ENCODE measurements at places on chromosomes 13 and 19.

GRCh38 chr13:108963846-108964600 lies 334.6 kb downstream of the MYO16 start:
- DNase-seq: no peak

GRCh38 chr19:33273881-33274662 lies 28.3 kb downstream of the CEBPA start:
- no peak for DNase-seq

GRCh38 chr19:52638601-52639000 lies 446 bp upstream of the ZNF83 start:
- DNase-seq: no peak

- DNase-seq: no peak
These were observed 9.5 kb upstream of the SUPT20H start for GRCh38 chr13:37068962-37069361.

GRCh38 chr19:51246164-51246552 lies 4.7 kb upstream of the SIGLECL1 start:
- DNase-seq: no peak

GRCh38 chr19:49453013-49453756 lies at the start of gene ALDH16A1:
Gene ALDH16A1 (plus strand): TSS chr19:49453225. CDS start chr19:49453332, 107 bp downstream.
- peak; percentile 97 for DNase-seq

GRCh38 chr19:32627714-32628270 lies 46.8 kb downstream of the PDCD5 start:
- no peak for DNase-seq

GRCh38 chr19:54893406-54893805 lies 12.5 kb upstream of the NCR1 start:
- no peak for DNase-seq

DNA sequence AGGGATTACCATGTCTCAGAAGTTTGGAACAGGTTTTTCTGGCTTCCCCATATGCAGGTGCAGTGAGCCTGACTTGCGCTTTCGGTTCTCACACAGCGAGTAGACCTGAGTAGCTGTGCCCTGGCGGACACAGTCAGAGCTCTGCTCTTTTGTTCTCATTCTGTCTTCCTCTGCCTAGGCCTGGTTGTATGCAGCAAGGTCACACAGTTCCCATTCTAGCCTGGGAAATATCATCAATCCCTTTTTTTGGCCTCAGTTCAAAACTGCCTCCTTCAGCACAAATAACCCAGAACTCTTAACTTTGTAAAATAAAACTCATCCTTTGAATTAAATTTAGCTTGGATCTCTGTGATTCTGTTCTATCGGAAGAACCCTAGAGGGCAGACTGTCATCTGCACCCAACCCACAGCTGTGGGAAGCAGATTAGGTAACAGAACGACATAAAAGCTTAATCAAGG lies 10.2 kb downstream of the OXGR1 start:
- no peak for DNase-seq

All from activated CD8-positive, alpha-beta memory T cell treated with anti-CD3 and anti-CD28 coated beads for 1 hour (primary cell).